ENCODE measurements at places on chromosomes 1 and 21.
A peak's percentile ranks its signal among the peaks of the same experiment; 100 is the strongest.

GRCh38 chr1:195745189-195746010 lies 862.8 kb downstream of the KCNT2 start:
- peak; percentile 25 for DNase-seq

DNA sequence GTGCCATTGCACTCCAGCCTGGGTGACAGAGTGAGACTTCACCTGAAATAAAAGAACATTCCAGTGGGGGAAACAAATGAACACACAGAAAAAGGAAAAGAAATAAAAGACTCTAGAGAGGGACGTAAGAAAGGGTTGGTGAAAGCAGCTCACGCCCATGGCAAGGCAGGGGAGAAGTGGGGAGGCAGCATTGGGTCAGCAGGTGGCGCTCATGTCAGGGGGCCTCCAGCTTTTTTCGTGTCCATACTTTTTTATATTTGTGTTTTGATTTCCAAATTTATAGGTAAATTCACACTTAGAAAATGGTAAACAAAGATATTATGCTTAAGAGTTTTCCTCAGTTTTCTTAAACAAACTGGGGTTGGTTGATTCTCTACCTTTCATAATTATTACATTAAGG lies 45.5 kb downstream of the VPS13D start:
- DNase-seq, result peak; percentile 21

DNA sequence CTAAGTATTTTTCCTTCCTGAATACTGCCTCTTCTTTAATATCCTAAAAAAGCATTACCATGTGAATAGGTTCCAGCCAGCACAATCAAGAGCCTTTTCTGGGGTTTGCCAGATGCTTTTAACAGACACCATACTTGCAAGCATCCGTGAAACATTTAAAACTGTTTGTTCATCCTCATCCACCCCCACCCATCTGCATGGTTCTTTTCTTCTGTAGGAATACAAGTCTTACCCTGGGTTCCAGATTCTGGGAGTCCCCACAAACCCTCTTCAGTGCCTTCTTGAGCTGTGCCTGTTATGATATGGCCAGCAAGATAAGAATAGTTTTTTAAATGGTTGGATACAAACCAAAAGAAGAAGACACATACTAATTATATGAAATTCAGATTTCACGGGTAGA lies 354.9 kb upstream of the PLXNA2 start:
- DNase-seq, result no peak

- no peak for DNase-seq
Observed at GRCh38 chr1:25167269-25168192, 64.8 kb downstream of the SYF2 start.

- no peak for DNase-seq
Observed at GRCh38 chr1:30953685-30954084, 45.1 kb upstream of the SDC3 start.

- no peak for DNase-seq
Observed at GRCh38 chr1:39758556-39759435, 12.4 kb downstream of the OXCT2 start.

DNA sequence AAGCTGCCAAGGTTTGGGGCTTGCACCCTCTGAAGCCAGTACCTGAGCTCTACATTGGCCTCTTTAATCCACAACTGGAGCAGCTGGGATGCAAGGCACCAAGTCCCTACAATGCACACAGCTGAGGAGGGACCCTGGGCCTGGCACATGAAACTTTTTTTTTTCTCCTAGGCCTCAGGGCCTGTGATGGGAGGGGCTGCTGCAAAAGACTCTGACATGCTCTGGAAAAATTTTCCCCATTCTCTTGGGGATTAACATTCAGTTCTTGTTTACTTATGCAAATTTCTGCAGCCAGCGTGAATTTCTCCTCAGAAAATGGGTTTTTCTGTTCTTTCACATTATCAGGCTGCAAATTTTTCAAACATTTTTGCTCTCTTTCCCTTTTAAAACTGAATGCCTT lies 1072.2 kb downstream of the BRINP3 start:
- no peak for DNase-seq

DNA sequence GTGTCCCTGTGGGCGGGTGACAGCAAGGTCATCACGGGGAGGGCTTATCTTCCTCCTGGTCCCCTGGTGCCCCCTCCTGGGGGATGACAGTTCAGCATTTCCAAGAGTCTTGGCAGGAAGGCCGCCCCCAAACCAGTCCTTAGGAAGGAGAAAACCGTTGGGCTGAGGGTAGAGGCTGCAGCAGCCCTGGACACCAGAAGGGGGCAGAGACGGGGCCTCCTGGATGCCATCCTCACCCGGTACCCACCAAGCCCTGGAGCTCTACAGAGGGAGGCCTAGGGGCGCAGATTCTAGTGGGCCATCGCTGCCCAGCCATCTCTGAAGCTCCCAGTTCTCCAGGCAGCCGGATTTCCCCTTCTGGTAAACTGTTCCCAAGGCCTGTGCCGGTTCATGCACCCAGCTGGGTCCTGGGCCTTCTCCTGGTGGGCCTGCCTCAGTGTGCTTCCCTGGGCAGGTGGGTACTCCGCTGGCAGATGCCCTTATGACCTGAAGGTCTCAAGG lies 14.8 kb upstream of the ZNF669 start:
- DNase-seq, result no peak

GRCh38 chr1:227070638-227071285 lies 130.7 kb downstream of the COQ8A start:
- no peak for DNase-seq

DNA sequence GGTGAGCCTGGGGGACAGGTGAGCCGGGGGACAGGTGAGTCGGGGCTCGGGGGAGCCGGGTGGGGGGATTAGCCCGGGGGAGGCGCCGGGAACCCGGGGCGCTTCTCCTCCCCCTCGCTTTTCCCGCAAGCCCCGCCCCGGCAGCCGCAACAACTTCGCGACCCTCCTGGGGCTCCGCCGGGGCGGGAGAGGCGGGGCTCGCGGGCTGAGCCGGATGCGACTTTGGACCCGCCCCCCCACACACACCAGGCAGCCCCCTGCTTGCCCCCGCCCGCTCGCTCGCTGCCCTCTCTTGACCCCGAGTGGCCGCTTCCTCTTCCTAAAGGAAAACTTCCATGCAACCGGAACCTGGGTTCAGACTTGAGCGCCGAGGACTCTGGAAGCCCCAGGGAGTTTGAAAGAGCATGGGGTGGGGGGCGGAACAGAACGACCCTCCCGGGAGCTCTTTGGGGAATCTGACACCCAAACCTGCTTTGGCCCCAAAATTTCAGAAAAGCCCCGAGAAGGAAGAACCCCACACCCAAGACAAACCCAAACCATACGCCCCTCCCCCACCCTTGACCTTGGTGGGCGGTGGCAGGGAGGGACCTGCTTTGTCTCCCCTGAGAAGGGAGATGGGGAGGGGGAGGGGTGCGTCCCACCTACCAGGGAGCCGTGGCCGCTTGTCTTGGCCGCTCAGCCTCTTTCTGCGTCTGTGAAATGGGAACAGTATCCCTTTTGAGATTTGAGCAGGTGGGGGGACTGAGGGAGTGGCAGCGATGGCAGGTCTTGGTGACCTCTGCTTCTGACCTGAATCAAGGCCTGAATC lies 550 bp downstream of the ARHGEF16 start:
- DNase-seq, result no peak

DNA sequence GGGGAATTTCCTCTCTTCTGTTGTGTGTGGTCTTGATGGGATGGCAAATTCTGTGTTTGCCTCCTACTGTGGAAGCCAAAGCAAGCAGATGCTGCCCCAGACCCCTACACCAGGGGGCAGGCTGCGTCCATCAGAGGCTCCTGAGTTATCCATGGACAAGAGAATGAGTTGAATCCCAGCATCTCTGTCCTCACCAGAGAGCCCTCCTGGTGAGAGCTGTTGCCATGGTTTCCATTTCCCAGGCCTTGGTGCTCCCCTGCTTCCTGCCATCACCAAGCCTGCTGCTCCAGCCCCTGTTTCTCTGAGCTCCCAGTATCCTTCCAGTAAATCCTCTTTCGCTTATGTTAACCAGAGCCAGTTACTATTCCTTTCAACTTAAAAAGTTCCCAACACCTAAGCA lies 20.4 kb upstream of the GNG12 start:
- peak; percentile 88 for DNase-seq

DNA sequence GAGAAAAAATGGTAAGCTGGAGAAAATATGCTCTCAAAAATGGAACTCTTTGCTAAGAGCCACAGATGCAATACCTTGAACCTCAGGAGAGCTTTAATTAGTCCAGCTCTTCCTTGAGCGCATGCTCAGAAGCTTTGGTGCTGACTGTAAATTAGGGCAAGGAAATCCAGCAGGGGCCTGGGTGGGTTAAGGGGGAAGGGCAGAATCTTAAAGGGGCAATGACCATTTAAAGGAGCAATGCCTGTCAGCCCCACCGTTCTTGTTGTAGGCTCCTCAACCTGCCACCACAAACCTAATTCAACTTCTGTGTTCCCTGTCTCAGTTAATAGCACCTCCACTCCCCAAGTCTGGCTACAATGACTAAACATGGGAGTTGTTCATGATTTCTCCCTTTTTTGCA lies 6.8 kb upstream of the SLC22A15 start:
- peak; percentile 14 for DNase-seq

DNA sequence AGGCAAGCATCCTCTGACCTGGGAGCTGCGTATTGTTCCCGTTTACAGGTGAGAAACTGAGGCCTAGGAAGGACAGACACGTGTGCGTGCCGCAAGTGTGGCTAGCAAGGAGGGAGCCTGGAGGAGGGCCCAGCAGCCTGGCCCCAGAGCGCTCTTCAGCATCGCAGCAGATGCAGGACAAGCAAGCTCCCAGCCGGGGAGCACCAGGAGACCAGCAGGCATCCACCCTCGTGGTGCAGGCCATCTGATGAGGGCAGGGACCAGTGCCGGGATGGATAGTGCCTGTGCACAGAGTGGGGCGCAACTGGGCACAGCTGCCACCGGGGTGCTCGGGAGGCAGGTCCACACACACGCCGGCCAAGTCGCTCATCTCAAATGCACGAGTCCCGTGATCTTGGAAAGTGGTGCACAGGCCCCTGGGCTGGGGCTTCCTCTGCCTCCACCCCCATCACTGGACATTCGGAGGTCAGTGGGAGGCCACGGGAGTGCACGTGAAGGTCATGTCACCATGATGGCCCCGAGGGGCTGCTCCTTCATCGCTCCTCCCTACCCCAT lies 55.1 kb downstream of the COL18A1 start:
- DNase-seq, result no peak

- DNase-seq, result no peak
Observed at GRCh38 chr1:20261095-20261494, 29.6 kb upstream of the VWA5B1 start.

DNA sequence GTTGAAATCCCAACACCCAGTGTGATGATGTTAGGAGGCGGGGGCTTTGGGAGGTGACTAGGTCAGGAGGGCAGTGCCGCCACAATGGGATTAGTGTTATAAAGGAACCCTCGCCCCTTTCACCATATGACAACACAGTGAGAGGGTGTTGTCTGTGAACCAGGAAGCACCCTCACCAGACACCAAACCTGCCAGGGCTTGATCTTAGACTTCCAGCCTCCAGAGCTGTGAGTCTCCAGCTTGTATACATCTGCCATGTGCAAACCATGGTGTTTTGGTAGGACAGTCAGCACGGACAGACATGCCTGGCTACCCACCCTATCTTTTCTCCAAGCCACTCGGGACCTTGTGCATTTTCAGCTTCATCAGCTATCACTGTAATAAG lies 4.0 kb downstream of the TRIM11 start:
- no peak for DNase-seq

GRCh38 chr1:114690148-114690547 lies 5.2 kb downstream of the AMPD1 start:
- DNase-seq, result no peak

DNA sequence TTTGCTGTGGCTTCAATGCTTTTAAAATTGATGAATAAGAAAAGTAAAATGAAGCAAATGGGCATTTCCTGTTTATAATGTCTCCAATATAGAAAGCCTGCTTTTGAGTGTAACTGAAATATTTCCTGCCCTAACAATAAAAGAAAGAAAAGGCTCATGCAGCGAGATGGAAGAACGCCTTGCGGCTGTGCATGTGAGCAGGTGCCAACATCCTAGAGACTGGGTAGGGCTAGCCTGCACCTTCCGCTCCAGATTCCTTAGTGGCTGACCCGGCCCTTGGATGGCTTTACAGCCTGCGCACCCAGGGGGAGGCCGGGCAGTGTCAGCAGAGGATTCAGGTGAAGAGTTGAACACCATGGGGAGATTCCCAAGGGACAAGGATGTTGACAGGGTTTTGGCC lies 21.8 kb downstream of the CNIH3 start:
- DNase-seq, result no peak

GRCh38 chr1:163213626-163214025 lies 10.9 kb upstream of the RGS5 start:
- DNase-seq, result no peak

DNA sequence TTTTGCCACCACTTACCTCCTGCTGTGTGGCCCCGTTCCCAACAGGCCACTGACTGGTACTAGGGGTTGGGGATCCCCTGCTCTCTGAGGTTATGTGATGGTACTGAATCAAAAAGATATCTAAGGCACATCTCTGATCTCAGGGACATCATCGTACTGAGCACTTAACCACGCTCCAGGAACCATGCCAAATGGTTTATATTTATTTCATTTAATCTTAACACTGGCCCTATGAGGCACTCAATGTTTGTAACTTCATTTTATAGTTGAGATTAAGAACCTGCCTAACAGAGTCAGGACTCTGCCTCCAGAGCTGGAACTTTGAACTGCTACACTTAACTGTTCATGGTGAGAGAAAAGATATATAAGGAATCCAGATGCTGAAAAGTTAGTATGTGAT lies 98.0 kb upstream of the HP1BP3 start:
- peak; percentile 35 for DNase-seq

Measured in fibroblast of skin of right biceps (primary cell).